ENCODE measurements at places on chromosomes 5 and 9.

- DNase-seq: no peak
These were observed 159.8 kb upstream of the LHFPL2 start for GRCh38 chr5:78808380-78808779.

DNA sequence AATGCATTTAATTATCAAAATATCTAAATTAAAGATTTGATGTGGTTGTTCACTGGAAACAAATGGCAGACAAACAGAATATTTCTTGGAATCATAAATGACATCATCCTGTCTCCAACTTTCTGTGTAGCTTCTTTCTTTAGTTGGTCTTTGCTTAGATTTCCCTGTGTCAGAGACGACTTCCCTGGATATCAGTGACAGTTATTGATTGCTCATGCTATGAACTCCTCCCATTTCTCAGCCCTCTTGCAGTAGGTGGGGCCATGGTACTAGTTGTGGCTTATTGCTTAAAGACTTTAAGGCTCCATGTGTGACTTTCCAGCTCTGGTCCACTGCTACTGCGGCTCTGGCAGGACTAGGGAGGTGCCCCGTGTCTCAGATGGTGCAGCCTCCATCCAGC lies 592.6 kb downstream of the MTRR start:
- no peak for DNase-seq

- no peak for DNase-seq
These were observed at the start of gene PCDHGA11 for GRCh38 chr5:141420855-141421488. PCDHGA11 (plus strand) TSS chr5:141421051; CDS start chr5:141421228, 177 bp downstream.

GRCh38 chr9:77183581-77183980 lies 6.2 kb downstream of the VPS13A start:
- no peak for DNase-seq

GRCh38 chr5:163670036-163670435 lies 164.6 kb downstream of the MAT2B start:
- no peak for DNase-seq

- DNase-seq: no peak
These were observed 190.8 kb downstream of the MEF2C start for GRCh38 chr5:88691945-88692868.

GRCh38 chr9:130537346-130538050 lies 41.9 kb upstream of the FUBP3 start:
- no peak for DNase-seq

- no peak for DNase-seq
These were observed 102.8 kb downstream of the CMYA5 start for GRCh38 chr5:79792463-79792862.

DNA sequence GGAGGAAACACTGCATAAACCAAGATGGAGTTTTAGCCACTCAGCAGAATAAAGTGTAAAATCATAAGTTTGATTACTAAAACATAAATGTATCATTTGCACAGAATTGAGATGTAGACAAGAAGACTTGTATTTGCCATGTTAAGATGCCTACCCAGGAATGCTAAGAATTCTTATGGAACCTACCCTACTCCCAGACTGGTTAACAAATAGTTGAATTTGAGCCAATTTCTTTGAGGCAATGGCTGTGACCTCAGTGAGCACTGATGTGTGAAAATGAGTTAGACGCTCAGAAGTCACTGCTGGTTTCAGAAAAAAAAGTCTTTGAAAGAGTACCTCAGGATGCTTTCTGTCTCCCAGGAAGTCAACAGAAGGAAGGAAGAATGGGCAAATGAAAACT lies 95.6 kb downstream of the ESM1 start:
- no peak for DNase-seq

GRCh38 chr5:143129910-143130612 lies 273.4 kb downstream of the NR3C1 start:
- DNase-seq: no peak

DNA sequence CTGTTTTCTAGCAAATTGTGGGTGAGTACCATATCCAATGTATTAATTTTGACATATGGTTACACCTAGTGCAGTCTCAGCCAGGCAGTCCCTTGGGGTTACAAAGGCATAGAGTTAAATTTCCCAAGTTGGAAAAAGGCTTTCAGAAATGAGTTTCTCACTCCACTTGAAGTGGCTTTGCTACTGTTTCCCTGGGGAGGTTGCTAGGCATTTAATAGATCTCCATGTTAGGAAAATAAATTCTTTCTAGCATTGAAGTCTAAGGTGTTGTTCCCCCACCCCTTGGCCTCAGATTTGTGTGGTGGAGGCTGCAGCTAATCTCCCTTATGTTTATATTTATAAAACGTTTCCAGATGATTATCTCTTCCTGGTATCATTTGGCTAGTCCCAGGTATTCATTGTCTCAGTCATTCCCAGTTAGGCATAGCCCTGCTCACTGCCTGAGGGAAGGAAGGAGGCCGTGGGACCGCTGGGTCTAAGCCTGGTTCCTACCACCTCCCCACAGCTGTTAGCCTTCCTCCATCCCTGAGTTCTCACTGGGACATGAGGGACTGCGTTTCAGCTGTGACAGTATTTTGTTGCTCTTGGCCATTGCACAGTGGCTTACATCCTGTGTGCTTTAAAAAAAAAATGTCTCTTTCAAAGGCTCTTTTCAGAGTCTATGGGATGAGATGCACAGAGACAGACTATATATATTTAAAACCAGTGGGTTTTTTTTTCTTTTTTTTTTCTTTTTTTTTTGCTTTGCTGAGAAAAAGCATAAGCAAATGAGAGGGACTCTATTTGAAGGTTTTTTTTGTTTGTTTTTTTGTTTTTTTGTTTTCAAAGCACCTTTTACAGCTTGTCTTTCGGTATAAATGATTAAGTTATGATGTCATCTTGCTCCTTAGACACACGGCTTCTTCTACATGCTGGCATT lies 121.5 kb downstream of the MAST4 start:
- no peak for DNase-seq

DNA sequence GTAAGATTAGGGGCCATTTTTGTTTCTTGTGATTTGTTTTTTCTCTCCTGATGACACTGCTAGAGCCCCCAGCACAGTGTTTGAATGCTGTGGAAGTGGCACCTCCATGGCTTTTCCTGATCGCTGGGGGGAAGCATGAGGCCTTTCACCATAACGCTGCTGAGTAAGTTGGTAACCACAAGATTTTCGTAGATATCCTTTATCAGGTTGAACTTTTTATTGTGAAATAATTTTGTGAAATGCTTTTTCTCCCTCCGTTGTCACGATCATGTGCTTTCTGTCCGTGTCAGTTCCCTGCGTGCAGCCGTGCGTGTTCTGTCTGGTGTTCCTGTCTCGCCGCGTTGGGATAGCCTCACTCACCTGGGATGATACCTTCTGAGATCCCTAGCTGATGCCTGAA lies 59.4 kb downstream of the EHMT1 start:
- no peak for DNase-seq
